Cardiac septum (tissue), 1 donor: ENCODE measurements at places on chromosomes 3 and 15. TPM values are rescaled to one million over a fixed set of nuclear protein-coding genes. Genes with fewer than 3 reads are reported as not detected.

SEMA3F gene
- 10.0 TPM for total RNA-seq

ARL8B gene
- 60.1 TPM for total RNA-seq

SH2D7 gene
- total RNA-seq: not detected

SGO1 gene
- total RNA-seq: 0.38 TPM

CASR gene
- not detected for total RNA-seq

MAGI1 gene
- 69.4 TPM for total RNA-seq

FOXB1 gene
- not detected for total RNA-seq

ZNF502 gene
- 3.9 TPM for total RNA-seq

CADM2 gene
- 0.65 TPM for total RNA-seq

AADAC gene
- not detected for total RNA-seq

HESX1 gene
- 0.57 TPM for total RNA-seq

DNA sequence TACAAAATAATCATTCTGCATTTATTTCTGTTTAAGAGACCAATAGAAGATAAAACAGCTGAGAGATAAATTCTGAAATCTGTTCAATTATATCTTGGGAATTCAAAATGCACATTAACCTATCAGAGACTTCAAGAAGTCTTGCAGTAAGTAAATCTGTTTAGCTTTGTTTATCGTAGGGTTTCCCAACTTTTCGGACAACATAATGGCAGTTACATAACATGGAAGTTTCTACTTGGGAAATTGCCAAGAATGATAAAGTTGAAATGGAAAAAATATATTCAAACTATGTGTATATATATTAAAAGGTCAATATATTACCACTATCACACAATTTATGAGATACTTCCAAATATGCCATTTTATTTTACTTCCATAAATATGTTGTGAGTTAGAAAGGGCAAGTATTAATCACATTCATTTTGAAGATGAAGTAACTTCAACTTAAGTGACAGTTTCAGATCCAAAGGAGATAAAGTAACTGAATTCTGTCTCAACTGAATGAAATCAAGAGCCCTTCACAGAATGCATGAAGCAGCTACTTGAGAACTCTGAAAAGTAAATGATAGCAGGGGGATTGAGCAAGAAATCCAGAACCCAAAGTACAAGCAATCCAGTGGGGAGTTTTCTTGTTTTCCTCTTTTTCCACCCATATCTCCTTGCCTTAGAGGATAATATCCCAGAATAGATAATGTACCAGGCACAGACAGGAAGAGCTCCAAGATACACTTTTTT is 108.8 kb downstream of the PLOD2 start:
- DNase-seq: no peak

- no peak for DNase-seq
These were observed 562.8 kb downstream of the ROBO2 start for GRCh38 chr3:77602722-77603121.

DNA sequence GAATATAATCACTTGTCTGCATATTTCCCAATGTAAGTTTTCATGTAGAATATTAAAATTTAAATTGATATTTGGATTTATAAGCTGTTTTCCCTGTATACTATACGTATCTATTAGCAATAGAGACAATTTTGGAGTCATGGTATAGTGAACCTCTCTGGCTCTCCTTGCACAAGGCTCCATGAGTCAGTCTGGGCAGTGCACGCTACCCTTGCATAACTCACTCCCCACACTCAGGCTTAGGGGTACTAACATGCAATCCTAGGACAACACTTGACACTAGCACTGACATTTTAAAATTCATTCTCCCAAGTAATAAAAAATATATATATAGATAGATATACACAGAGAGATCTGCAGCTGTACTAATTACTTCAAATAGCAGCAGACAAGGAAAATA is 39.2 kb downstream of the SLC24A1 start:
- DNase-seq: no peak

DNA sequence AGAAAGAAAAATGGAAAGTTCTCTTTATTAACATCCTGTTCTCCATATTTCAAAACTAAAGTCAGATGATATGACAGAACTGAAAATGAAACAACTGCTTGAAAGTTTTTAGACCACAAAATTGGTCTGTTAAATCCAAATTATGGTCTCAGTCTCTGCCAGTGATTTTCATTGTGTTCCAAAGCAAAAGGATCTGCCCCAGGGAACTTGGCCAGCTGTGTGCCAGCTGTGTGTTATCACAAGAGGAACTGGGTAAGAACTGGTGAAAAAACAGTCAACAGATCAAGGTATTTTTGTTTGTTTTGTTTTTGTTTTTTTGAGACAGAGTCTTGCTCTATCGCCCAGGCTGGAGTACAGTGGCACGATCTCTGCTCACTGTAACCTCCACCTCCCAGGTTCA is 323.3 kb downstream of the CTNNB1 start:
- DNase-seq: no peak

- DNase-seq: no peak
These were observed 93.3 kb upstream of the HACD2 start for GRCh38 chr3:123678108-123678511.

DNA sequence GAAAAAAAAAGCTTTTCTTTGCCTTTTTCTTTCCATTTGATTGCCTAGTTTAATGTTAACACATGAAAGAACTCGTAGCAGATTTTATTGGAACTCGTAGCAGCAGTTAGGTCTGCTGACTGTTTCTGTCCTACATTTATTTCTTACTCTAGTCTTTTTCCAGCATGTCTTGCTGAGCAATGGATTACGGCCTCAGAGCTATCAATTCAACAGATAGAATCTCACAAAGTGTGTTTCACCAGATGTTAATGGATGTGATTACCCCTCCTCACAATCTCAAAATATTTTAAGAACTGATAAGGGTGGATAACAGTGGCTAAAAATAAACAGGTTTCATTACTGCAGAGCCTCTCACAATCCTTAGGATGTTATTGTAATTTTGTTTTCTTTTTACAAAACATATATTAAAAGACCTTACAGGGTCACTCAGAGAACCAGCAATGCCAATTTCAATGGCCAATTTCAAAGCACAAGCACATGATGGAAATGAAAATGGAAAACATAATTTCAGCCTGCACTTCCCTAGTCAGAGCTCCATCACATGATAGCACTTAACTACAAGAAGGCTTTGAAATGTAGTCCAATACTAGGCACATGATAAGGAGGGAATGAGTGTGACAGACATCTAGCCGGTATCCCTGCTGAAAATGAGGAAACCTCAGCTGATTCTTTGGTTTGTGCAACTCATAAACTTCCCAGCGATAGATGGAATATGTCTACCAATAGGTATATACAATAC is 838.1 kb upstream of the SEMA6D start:
- DNase-seq: no peak

GRCh38 chr3:172592898-172593669 is 69.9 kb upstream of the TNFSF10 start:
- DNase-seq: no peak

- no peak for DNase-seq
These were observed 26.5 kb downstream of the NANOGP8 start for GRCh38 chr15:35058534-35059054.

DNA sequence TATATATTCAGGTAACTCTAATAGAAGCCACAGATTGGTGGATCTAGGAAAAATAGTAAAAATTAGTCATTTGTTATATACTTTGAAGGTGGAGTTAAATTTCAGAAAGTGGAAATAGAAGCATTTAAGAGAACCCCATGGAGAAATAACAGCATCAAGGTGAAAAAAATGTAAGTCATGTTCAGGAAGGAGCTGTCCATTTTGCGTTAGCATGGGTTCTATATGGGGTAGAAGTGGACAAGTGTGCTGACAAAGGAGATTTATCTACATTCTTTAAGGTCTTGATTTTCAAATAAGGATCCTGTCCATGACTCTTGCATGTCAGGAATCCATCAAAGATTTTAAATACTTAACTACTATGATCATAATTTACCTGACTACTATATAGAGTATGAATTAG is 50.2 kb upstream of the ROBO1 start:
- DNase-seq: no peak

DNA sequence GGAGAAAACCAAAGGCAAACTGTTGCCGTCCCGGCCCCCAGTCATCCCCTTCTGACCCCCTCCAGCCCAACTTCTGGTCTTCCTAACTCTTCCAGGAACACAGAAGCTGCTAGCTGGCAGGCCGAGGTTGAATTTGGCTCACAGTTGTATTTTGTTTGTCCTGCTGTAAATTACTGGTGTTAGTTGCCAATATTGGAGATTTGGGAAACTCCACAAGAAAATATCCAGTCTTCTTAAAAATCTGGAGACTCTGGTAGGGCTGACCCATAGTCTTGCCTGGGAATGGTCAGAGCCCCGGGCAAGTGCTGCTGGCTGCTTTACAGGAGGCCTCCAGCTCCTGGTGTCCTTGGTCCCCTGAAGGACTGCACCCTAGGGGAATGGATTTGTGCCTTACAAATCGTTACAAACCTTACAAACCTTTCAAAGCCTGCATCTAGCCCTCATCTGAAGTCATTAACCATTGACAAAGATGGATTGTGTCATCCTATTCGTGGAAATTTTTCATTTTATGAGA is 112.0 kb upstream of the MCTP2 start:
- DNase-seq: no peak

- no peak for DNase-seq
These were observed 437.2 kb downstream of the MFSD1 start for GRCh38 chr3:159239059-159239458.

GRCh38 chr3:72035606-72036005 is 250.7 kb upstream of the PROK2 start:
- no peak for DNase-seq

DNA sequence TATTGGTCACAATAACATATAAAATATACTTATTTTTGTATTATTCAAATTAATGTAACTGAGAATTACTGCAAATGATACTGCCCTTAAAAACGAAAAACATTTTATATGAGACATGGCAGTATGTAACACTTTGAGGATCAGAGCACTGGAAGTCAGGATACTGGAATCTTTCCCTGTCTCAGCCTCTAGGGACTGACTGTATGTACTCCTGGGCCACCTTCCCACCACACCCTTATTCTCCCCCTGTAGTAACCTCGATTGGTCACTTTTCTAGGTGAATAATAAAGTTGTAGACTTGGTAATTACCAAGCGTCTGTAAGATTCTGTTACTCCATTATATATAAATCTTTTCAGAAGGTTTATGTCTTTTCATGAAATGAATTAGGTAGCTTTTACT is 43.0 kb downstream of the LRRC49 start:
- DNase-seq: no peak

- no peak for DNase-seq
These were observed 22.1 kb downstream of the CPN2 start for GRCh38 chr3:194328942-194329582.

DNA sequence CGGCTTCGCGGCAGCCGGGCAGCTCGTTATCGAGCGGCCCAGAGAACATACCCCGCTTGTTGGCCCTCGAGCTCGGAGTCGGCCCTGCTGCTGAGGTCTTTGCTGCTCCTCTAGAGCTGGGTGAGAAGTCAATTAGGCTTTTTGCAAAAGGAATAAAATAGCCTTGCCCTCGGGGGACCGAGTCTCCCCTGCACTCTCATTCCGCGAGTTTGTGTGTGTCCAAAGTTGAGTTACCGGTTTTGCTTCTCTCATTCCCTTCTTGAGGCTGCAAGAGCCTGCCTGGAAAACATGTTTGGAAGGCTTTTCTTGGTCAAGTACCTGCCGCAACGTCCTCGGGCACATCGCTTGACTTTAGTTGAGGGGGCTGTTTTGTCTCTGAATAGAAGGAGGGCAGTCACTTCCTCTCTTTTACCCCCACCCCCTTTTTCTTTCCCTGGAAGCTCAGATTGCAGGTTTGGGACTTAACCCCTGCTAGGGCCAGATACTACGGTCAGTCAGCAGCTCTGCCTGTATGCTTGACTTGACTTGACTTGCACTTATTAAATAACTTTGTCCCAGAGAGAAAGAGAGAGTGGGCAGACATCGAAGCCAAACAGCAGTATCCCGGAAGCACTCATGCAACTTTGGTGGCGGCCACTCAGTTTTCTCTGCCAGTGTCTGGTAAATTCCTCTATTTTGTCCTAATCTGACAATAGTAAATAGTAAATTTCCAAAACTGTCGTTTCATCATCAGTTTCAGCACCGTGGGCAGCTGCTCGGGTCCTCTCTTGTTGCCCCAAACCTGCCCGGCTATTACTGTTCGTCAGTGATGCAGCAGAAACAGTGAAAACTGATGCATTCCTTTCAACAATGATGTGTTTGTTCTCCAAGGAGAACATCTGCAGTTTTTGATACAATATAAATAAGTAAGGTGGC is 609 bp downstream of the RNF13 start:
- DNase-seq: no peak

GRCh38 chr3:57383406-57383805 is 90.9 kb upstream of the ASB14 start:
- DNase-seq: no peak

DNA sequence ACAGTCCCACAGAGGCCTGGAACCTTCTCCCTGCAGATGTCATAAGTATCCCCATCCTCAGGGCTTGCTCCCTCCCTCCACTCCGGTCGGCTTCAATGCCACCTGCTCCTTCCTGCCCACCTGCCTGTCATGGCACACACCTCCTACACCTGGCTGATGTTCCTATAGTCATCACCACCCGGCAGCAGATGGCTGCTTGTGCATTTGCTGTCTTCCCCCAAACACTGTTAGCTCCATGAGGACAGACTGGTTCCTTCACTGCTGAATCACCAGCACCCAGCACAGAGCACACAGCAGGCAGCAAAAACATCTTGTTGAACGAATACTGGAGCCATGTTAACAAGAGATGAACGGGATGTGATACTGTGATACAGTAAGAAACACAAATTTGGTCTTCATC is 14.8 kb downstream of the TARS3 start:
- DNase-seq: no peak

GRCh38 chr3:105042586-105042985 is 324.1 kb upstream of the ALCAM start:
- no peak for DNase-seq

GRCh38 chr3:169842960-169843359 is 26.8 kb downstream of the LRRC31 start:
- DNase-seq: no peak

DNA sequence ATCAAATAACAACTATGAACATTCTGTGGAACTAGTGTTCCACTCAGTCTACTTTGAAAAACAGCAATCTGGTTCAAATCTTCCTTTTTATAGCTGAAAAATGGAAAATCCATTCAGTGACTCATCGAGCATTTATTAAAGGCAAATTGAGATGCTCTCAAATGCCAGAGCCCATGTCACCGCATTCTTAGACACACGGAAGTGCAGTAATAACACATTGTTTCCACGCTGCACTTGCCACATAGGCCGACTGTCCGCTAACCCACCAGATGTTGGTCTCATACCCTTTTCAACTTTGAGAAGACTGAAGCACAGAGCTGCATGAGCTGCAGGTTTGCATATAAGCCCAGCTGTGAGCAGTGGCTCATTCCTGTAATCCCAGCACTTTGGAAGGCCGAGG is 95.9 kb downstream of the TMEM266 start:
- no peak for DNase-seq

GRCh38 chr3:130925628-130926027 is 31.7 kb downstream of the ATP2C1 start:
- no peak for DNase-seq

GRCh38 chr15:88467935-88468528 is 524 bp downstream of the MRPS11 start:
- no peak for DNase-seq

- DNase-seq: no peak
These were observed 5.5 kb upstream of the COLQ start for GRCh38 chr3:15527031-15527459.
